ENCODE measurements at places on chromosomes 12 and 14.

DNA sequence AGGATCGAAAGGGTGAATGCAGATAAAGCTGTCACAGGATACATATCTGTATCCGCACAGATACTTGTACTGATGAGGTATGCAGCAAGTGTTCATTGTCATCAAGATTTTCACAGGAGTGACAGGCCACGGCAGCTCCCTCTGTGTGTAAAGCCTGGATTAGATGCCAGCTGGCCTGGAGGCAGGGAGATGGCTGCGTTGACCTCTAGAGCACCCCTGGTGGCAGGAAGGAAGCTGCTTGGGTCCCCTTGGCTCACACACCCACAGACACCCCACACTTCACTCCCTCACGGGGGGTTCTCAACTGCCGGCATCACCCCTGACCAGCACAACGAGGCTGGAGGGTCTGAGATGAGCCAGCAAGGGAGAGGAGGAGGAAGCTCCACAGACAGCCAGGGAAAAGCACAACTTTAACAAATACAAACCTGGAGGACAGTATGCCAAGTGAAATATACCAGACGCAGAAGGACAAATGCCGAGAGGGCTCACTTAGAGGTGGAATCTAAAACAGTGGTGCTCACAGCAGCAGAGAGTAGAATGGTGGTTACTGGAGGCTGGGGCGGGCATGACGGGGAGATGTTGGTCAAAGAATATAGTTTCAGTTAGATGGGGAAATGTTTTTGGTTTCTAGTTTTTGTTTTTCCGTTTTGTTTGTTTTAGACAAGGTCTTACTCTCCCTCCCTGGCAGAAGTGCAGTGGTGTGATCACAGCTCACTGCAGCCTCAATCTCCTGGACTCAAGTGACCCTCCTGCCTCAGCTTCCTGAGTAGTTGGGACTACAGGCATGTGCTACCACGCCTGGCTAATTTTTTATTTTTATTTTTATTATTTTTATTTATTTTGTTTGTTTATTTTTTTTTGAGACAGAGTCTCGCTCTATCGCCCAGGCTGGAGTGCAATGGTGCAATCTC, 45.7 kb downstream of the TEAD4 start:
- DNase-seq = no peak

DNA sequence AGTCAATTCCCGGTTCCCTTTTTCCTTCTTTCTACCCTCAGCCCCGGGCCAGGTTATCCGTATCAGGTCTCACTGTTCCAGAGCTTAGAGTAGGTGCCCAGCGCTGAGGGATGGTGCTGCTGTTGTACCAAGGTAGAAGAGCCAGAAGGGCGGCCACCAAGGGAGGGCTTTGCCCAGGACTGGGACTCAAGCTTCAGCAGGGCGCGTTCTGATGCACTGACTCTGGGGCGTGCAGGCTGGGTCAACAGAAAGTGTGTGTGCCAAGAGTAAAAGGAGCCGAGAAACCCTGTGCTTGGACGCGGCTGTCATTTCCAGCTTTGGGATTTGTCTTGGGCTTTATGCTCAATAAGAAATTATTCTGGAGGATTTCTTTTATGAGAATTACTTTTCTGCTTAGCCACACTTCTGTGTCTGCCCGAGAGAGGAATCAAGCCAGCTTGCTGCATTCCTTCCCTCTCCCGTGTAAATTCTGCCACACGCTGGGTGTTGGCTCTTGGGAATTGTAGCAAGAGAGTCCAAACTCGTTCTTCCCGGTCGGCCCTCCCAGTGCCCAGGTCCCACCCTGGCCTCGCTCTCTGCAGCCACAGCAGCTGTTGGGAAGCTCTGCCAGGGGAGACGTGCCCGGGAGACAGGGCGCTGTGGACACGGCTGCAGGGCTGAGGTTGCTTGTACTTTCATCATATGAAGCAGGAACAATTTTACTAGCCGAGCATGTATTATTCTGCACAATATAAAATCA, 98.0 kb downstream of the FBXL14 start:
- DNase-seq = no peak

GRCh38 chr12:78680596-78680995, 184.0 kb upstream of the SYT1 start:
- no peak for DNase-seq

- no peak for DNase-seq
These were observed 288.0 kb downstream of the SLC6A15 start for GRCh38 chr12:84624601-84625000.

GRCh38 chr12:53991077-53991460, 6.1 kb downstream of the HOXC10 start:
- no peak for DNase-seq

DNA sequence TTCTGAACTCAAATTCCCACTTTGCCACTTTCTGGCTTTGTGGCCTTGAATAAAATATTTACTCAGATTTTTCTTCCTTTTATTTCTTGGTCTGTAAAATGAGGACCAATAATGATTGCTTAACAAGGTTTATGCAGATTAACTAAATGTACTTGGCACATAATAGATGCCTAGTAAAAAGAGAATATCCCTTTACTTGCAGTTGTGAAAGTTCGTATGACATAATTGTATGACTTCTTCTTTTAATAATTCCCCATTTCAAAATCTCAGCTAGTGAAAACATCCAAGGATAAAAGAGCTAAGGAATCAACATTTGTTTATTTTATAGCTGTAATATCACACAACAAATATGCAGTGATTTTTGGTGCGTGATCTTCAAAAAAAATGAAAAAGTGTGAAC, 215.6 kb upstream of the ATP2B1 start:
- no peak for DNase-seq

GRCh38 chr12:62767496-62767895, 167.5 kb downstream of the PPM1H start:
- no peak for DNase-seq

DNA sequence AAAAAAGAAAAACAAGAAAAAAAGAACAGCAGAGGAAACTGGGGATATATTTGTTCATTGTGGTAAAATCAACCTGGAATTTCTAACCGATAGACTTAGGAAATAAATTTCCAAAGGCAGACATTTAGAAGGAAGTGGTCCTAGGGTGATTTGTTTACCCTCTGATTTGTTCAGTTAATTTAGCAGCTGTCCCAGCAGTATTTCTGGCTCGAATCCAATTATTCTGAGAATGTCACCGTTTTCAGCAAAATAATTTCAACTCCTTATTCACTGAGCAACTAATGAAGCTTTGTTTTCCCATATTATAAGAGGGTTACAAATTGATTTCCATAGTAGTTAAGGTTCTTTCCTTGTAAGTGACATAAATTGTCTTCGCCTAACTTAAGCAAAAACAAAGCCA, 285.2 kb upstream of the SYT10 start:
- no peak for DNase-seq

DNA sequence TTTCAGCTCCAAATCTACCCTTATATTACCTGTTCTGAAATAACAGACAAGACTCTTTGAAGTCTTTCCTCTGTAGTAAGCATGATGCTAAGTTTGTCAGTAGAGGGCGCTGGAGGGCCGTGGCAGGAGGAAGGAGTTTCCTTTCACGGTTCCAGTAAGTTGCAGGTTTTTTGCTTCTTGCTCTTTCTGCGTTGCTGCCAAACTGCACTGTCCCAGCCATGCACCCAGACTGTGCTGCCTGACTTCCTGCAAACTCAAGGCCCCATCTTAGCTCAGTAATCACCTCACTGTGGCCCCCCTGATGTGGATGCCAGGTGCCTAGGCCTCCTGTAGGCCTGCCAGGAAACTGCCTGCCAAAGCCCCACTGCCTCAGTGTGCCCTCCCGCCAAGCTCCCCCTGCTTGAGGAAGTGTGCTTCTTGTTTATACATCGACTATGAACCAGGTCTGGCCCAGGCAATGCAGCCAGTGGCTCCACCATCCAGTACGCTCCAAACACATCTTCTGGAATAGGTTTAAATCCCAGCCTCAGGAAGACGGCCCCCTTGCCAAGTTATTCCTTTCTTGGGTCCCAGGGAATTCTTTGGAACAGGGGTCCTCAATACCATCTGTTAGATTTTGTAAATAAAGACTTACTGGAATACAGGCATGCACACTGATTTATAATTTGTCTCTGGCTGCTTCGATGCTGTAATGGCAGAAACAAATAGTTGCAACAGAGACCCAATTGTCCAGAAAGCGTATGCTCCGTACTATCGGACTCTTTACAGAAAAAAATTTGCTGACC, 193.7 kb upstream of the LRIG3 start:
- DNase-seq = no peak

DNA sequence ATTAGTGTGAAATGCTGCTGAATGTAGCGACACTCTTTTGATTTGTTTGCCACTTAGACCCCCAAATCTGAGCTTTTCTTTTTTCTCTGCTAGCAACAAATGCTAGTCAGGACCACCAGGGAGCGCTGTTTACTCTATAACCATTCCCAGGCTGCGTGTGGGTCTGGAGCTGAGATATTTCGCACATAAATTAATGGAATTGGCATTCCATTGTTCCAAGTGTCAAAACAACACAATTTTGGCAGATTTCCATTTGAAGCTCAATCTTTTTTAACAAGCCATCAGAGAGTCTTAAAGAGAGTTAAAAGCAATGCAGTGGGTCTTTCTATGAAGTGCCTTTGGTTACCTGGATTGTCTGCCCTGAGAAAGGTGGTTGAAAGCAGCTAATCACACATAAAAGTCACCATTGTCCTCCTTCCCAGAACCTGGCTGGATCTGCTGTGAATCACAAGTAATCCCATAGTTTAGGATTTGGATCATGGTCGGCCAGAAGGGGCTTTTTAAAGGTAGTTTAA, 7.4 kb upstream of the TMEM132C start:
- DNase-seq = no peak

DNA sequence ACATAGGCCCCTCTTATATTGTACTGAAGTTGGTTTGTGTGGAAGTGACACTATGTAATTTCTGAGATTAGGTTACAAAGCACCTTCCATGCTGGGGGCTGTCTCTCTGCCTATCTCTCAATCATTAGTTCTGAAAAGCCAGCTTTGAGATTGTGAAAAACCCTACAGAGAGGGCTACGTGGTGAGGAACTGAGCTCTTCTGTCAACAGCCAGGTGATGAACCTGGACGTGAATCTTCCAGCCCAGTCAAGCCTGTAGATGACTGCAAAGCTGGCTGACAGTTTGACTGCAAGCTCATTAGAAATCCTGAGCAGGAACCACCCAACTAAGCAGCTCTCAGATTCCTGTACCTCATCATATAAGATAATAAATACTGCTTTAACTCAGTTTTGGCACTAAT, 36.3 kb upstream of the BBS10 start:
- DNase-seq = no peak

DNA sequence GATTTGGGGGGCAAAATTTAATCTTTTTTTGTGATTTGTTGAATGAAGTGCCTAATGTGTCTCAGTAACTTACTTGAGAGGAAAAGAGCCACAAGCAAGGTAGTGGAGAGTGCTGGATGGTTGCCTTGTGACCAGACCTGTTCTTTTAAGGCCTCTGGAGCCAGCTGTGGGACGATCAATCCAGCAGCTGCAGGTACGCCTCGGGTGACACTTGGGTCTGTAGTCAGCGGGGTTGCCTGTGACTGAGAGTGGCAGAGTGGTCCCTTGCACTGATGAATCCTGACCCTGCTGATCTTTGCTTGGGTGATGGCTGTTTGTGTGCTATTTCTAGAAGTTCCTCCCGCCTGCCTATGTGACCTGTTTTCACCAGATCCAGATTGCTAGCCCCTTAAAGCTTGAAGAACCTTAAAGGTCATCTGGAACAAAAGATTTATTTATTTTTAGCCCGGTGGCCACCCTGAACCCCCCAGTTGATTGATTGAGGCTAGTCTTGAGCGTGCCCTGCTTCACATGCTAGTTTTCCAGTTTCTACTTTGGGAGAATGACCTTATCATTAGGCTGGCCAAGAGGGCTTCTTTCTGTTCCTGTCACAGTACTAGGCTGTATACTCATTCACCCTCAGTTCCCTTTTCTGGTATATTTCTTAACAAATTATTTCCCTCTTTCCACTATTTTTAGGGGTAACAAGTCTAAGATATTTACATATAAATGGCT, 23.2 kb downstream of the PRKCH start:
- DNase-seq = no peak

- DNase-seq = no peak
These were observed 287.5 kb downstream of the GALC start for GRCh38 chr14:87705439-87705896.

DNA sequence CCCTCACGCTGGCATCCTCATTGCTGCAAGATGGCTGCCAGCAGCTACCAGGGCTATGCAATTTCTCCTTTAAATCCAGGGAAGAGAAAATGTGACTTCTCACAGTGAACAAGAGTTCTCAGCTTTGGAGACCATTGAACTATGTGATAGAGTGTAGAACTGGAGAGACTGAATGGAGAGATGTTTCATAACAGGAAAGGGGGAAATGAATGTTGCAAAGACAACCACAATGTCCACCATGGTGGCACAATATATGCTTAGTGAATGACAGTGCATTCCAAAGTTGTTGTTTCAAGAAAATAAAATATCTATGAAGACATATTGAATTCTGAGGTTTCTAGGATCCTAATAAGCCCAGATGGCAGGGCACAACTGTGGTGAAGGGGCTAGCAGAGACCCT, 13.2 kb upstream of the COCH start:
- DNase-seq = no peak

- no peak for DNase-seq
These were observed 202.6 kb downstream of the FOXN3 start for GRCh38 chr14:89214221-89214965.

DNA sequence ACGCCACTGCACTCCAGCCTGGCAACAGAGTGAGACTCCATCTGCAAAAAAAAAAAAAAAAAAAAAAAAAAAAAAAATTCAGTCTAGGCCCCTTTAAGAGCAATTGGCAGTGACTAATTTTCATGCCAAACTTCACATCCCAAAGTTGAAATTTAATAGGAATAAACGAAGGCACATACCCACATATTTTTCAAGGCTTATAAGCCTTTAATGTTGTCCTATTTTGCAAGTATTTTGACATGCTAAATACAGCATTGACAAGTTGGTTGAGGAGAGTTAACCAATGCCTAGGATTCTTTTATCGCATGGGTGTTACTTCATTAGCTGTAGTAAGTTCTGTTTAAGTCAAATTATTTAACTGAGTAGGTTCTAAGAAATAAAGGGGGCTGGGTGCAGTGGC, 23.5 kb upstream of the HIP1R start:
- no peak for DNase-seq

GRCh38 chr12:76549131-76549530, 10.4 kb downstream of the OSBPL8 start:
- DNase-seq = no peak

- DNase-seq = no peak
These were observed 32.0 kb downstream of the ERH start for GRCh38 chr14:69366069-69366468.

DNA sequence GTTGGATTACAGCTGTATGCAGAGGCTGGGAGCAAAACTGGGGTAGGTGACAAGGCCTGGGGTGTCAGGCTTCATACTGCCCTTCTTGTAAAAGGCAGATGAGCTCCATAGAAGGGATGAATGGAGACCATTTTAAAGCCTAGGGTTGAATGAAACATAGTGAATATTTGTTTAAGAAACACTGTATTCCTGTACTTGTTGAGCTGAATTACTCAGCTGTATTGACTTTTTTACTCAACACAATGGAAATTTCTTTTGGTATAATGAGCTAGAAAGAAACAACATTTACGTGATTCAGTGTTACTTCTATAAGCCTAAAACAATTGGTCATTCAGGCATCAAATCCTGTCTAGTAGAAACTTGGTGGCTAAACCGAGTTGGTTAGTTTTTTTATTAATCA, 14.1 kb downstream of the ATP6V0A2 start:
- DNase-seq = no peak
